ENCODE measurements at places on chromosomes 5 and 9. TPM values are rescaled to one million over a fixed set of nuclear protein-coding genes. Genes with fewer than 3 reads are reported as not detected.

The KIAA0825 gene
- 1.5 TPM for total RNA-seq

DNA sequence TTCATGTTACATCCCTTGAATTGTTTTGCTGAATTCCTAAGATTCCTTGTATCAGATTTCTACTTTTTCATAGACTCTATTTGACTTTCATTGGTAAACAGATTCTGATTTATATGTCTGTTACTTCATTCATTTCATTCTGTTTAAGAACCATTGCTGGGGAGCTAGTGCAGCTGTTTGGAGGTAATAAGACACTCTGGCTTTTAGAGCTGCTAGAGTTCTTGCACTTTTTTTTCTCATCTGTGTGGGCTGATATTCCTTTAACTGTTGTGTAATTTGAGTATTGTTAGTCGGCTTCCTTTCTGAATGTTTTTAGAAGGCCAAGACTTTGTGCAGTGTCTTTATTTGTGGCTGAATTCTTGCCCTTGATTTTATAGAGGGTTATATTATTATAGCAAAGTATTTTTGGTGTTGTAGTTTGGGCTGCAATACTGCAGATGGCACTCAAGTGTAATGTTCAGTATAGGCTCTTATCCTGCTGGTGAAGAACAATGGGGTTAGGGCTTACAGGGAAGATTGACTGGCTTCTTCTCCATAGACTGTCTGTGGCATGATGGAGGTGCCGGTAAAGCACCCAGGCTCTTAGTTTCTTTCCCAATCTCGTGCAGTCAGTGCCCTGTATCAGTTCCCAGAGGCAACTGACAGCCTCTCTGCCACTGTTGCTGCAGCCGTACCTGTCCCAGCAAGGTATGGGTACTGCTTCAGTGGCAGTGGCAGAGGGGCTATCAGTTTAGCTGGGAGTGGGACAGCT lies 162.2 kb downstream of the OXCT1 start:
- DNase-seq = peak; percentile 37

GRCh38 chr9:73146111-73146815 lies 5.4 kb upstream of the ANXA1 start:
- DNase-seq = no peak

The TRIM7 gene
- 16.1 TPM for total RNA-seq

The MEGF9 gene
- 11.1 TPM for total RNA-seq

The LHX3 gene
- not detected for total RNA-seq

- DNase-seq = no peak
Measured at GRCh38 chr9:89887286-89887685, 282.5 kb downstream of the GADD45G start.

The WDR38 gene
- 0.12 TPM for total RNA-seq

DNA sequence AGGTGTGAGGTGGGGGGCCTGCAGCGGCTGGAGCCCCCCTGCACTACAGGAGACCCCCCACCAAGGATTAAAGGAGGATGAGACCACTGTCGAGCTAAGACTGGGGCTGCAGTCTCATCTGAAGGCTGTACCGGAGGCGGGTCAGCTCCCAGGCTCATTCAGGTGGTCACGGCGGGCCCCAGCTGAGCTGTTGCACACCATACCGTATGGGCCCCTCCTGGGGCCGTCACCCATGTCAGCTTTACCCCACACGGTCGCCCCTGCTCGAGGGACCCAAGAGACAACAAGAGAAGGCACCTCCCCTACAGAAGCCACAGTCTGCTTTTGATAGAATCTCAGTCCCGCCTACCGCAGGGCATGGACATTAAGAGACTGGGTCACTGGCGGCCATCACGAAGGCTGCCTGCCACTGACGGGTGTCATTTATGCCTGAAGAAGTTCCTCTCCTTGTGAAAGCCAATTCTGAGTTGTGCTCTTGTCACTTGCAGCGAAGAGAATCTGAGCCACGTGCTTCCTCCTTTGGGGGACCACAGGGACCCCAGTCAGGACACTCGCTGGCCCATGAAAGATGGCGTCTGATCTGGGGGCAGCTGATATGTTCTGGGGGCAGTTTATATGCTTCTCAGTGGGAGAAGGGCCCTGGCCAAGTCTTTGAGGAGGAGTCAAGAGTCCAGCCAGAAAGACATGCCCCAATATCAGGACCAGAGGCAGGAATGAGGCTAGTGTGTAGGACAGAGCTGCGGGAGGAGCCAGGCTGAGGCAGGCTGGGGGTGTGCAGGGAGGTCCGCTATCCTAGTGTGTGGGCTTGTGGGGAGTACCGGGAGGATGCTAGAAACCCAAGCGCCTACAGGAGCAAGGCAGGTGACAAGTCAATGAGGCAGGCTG lies 102.4 kb downstream of the ZNF354C start:
- DNase-seq = no peak

- DNase-seq = no peak
Measured at GRCh38 chr9:105444130-105444529, 3.7 kb upstream of the FSD1L start.

DNA sequence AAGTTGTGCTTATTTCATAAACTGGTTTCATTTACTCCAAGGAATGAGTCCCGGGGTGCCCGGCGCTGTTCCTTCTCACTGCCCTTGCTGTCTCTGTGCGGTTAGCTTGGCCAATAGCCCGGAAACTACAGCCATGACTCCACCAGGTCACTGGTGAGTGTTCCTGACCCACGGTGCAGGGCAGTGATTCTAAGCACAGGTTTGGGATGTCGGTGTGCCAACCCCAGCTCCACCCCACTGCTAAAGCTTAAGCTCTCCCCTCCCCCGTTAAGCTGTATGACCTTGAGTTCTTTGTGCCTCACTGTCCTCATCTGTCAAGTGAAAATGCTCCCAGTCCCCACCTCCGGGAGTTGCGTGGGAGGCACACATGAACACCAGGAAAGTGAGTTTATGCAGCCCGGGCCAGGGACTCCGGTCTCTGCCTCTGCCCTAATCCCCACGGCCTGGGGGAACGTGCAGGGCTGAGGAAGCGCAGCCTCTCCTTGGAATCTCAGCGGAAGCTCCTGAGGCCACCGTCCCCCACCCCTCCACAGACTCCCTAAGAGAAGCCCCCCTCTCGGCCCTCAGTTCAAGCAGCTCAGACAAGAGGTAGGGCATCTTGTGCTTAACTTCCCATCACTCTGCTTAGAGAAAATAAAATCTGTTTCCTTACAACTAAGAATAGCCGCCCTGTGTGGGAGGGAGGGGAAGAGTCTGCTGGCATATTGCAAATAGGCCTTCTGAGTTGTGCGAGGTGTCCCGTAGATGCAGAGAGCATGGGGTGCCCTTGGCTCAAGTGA lies 92.0 kb upstream of the RAI14 start:
- DNase-seq = peak; percentile 27

DNA sequence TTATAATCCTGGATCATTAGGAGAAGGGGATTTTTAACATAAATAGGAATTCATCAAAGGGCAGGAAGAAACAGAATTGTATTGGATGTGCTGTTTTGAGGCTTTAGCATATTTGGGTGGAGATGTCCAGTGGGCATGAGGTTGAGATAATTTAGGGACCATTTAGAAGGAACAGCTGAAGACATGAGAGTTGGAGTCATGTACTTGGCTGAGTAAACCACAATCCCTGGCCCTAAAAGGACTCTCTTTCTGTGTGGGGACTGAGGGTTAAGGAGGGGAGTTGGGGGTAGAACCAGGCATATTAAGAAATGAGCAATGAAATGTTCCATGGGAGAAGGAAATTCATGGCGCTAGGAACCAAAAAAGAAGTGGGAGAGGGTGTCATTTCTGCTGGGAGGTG lies 61.5 kb downstream of the DCP2 start:
- no peak for DNase-seq

DNA sequence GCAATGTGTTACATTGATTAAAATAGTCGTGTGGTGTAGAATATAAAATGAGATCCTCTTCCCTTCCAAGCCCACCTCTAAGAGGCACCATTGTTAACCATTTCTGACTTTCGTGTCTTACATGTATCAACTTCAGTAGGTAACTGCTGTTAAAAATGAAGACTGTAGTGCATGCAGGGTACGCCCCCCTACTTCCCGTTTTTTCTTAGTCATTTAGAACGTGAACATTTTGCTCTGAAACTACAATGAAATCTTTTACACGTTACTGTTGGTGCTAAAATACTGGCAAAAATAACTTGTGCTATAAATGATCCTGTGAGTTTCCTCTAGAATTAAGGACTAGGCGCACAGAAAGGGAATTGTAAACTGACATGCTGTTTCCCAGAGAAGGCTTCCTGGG lies 41.5 kb downstream of the WNK2 start:
- no peak for DNase-seq

The KCNV2 gene
- not detected for total RNA-seq

DNA sequence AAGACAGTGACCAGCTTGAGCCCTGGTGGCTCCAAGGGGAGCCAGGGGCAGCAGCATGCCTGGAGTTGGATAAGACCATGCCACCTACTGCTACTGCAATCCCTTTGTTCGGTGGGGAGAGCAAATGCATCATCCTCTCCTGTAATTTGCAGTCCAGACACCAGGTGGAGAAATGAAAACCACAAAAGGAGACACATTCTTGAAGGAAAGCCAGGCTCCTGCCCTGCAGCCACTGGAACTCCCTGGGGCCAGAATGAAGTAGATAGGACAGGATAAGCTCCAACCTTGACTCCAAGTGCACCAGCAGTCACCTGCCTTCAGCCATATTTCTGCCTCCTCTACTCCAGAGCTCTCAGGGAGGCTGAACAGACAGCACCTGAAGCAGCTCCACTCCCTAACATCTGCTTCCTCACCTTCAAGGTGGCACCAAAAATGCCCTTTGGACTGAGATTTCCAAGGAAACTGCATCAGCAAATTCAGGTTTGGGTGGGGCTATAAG lies 65.1 kb upstream of the IQGAP2 start:
- DNase-seq = peak; percentile 29

- DNase-seq = no peak
Measured at GRCh38 chr5:171785517-171785916, at the start of gene SMIM23. Gene SMIM23, plus strand, starts transcription at chr5:171785817. Its CDS starts 55 bp downstream, at chr5:171785872.

The IFNA14 gene
- total RNA-seq = not detected

DNA sequence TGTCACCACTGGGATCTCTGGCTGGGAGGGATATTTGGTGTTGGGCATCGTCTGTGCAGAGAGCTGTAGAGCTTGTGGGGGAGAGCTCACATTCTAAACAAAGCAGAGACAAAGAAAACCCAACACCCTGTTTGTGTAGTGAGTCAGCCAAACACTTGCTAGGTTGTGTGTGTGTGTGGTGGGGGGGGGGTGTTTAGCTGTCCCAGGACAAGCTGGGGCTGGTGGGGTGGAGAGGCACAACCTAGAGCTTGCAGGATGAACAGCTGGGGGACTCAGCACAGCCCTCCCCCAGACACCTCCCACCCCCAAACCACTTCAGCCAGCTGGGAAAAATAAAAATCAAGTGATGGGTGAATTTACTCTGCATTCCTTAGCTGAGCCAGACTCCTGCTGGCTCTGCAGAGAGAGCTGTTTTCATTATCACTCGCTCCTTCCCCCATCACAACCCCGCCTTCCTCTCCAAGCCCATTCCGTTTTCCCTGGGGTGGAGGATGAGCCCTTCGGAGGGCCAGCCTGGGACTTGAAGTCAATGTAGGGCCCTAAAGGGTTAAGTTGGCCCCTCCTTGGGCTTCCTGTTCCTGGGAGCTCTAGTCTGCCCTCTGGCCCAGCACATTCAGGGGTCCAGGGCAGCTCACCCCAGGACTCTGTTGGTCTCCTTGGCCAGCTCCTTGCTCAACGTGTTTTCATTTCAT lies 2.6 kb downstream of the OLFML2A start:
- DNase-seq = peak; percentile 93

DNA sequence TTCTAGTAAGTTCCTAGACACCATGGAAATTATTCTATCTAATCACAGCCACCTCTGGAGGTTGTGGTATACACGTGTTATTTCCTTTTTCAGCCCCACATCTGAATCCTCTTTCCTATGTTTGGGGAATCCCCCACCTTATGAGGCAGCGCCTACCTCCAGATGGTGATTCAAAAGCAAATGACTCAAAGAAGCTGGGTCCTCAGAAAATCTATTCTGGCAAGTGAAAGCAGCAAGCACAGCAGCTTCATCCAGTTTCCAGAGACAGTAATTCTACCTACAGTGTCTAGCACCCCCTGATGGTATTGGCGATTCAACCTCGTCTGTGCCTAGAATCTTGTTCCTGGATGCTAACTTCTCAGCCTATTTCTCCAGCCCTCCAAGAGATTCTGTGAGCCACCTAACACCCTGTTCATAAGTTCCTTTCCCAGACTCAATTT lies 43.0 kb downstream of the STRBP start:
- DNase-seq = peak; percentile 72

DNA sequence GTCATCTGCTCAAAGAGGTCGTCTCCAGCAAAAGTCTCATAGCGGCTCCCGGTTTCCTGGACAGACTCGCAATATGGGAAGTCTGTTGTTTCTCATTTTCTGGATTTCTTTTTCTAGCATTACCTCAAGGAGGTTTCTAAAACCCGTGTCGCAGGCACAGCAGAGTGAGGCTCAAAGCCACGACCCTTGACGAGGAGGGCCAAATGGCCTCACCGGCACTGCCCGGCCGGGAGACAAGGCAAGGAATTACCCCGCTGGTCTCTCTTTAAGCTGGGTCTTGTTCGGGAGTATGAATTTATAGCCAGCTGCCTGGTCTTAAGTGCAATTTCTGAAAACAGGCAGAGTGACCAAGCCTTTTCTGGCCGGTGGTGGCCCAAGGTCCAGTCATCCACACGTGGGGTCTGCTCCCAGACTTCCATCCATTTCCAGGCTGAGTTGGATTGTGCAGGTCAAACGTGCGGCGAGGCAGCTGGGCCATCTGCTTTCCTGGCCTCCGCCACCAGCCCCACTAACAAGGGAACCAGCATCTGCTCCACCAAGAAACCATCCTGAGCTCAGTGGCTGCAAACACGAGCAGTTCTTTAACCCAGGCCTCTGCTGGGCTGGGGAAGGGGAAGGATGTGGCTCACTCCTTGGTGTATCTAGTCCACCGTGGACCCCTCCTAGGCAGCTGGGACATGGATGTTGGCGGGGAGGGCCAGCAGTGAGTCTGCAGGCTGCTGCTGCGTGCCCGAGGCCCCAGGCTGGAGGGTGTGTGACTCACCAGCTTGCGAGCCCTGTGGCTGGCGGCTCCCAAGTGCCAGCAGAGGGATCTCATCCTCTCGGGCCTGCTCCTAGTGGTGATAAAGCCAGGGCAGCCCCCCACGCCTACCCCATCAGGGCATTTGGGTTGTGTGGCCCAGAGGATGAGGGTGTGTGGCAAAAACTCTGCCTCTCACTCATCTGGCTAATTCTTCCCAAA lies 55.6 kb upstream of the COL5A1 start:
- DNase-seq = peak; percentile 93

- DNase-seq = peak; percentile 55
Measured at GRCh38 chr5:1009359-1010180, 968 bp downstream of the NKD2 start.

GRCh38 chr9:28781481-28781880 lies 1208.2 kb upstream of the C9orf72 start:
- no peak for DNase-seq

GRCh38 chr9:105195259-105195658 lies 49.2 kb upstream of the SLC44A1 start:
- DNase-seq = no peak

The PCDHGC5 gene
- total RNA-seq = 1.1 TPM

The OR1J2 gene
- not detected for total RNA-seq

- no peak for DNase-seq
Measured at GRCh38 chr9:82081496-82081895, 92.9 kb downstream of the SPATA31D1 start.

The CRAT gene
- 28.7 TPM for total RNA-seq

The IRGM gene
- not detected for total RNA-seq
